Activated CD4-positive, alpha-beta T cell treated with anti-CD3 and anti-CD28 coated beads for 24 hours (primary cell): ENCODE measurements at places on chromosomes 1 and 21.

- no peak for DNase-seq
Observed at GRCh38 chr1:48920851-48921250, 144.2 kb upstream of the BEND5 start.

GRCh38 chr21:31489726-31490125 is 145.7 kb upstream of the TIAM1 start:
- DNase-seq, result no peak

DNA sequence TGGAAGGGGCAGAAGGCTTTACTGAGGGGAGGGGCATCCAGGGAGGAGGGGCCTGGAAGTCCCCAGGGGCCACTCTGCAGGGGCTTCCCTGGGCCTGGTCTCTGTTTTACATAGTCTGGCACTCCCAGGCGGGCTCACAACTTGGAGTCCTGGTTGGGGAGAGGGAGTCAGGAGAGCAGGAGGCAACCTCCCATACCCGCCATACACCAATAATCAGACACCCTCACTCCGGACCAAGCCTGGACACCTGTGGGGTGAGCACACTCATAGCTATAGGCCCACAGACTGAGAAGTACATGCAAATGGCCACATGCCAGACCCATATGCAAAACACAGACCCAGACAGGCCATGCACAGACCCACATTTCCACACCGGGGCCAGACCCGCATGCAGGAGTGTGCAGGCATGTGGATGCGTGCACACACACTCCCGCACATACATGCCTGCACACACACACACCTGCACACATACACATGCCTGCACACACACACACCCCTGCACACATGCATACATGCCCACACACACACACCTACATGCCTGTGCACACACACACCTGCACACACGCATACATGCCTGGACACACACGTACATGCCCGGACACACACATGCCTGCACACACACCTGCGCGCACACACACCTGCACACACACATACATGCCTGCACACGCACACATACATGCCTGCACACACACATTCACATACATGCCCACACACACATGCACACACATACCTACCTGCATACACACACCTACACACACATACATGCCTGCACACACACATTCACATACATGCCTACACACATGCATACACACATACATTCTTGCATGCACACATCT is 89.5 kb upstream of the RUNX3 start:
- no peak for DNase-seq

DNA sequence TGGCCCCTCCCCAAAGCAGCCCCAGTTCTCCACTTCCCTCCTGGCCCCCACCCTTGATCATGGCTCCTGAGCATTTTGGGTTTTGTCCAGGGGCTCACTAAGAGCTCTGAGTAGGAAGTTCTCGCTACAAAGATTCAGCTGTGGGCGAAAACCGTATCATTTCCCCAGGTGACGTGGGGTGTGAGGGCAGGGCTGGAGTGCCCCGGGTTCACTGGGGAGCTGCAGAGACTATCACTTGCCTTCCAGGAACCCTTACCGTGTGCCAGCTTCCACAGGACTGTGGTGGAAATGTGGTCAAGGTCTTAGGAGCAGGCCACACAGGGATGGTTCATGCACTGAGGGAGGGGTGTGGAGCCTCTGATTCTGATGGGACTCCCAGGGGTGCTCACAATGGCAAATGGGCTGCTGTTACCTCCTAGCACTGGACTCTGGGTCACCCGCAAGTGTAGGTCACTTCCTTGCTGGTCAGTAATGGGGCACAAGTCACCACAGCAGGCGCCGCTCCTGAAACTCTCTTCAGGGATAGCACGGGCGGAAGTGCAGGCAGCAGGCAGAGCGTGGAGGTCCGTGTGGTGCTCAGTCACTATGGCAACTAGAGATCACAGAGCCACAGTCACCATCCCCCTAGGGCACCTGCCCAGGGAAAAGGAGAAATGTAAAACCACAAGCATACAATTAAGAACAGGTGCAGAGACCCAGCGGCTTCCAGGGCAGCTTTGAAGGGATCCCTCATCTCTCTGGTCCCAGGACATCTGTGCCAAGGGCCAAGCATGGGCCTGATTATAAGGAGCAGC is 35.4 kb downstream of the RSPH1 start:
- no peak for DNase-seq

GRCh38 chr1:67636146-67636545 is 48.9 kb upstream of the GADD45A start:
- DNase-seq, result no peak

- no peak for DNase-seq
Observed at GRCh38 chr1:1024771-1025699, 5.1 kb downstream of the AGRN start.

GRCh38 chr1:66399888-66400529 is 133.9 kb upstream of the SGIP1 start:
- no peak for DNase-seq

DNA sequence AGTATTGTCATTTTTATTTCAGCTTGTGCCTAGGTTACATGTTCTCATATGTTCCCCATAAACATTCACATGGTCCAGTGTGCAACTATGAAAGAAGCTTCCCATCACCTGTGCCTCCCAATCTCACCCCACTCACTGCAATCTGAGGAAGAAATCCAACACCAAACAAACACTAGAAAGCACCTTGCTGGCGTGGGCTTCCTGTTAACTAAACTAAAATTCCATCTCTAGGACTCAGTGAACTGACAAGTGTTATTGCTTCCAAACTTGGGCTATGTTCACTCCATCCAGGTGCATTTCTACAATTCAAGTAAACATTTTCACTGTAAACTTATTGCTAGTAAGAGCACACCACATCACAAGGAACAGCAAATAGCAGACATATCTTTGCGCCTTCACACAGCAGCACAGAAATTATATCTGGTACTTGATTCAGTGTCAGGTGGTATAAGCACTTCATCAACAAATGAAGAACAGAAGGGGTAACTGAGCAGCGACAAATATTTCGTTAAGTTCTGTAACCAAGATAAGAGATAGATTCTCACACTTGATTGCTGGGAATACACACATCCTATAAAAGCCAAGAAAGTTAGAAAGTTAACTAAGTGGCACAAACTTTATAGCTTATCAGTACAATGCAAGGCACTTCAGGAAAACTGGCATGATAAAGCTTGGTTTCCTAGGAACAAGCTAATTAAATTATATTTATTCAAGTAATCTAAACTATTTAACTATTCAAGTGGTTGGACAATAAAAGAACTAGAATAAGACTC is 8.9 kb upstream of the KCNJ15 start:
- DNase-seq, result no peak
